Activated CD4-positive, CD25-positive, alpha-beta regulatory T cell (primary cell): ENCODE measurements at places on chromosomes 5 and 9.

DNA sequence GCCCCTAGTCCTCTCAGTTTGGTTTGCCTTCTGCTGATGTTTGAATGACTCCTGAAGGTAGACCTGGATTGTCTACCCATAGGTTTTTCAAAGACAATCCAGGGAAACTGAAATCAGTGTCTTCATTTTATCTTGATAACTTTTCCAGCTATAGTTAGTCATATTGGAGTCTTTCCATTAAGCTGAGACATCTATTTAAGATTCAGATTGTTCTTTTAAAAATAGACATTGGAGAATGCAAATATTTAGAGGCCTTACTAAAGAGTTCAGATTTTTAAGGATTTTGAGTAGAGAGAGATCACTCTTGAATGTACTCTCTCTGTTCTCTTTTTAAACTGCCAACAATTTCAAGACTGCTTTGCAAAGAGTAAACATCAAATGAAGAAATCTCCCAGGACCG, 69.1 kb downstream of the GDNF start:
- no peak for DNase-seq

- no peak for DNase-seq
Measured at GRCh38 chr9:69018737-69019136, 4.8 kb upstream of the PRKACG start.

- DNase-seq, result no peak
Measured at GRCh38 chr9:117772960-117773359, 68.8 kb downstream of the TLR4 start.

DNA sequence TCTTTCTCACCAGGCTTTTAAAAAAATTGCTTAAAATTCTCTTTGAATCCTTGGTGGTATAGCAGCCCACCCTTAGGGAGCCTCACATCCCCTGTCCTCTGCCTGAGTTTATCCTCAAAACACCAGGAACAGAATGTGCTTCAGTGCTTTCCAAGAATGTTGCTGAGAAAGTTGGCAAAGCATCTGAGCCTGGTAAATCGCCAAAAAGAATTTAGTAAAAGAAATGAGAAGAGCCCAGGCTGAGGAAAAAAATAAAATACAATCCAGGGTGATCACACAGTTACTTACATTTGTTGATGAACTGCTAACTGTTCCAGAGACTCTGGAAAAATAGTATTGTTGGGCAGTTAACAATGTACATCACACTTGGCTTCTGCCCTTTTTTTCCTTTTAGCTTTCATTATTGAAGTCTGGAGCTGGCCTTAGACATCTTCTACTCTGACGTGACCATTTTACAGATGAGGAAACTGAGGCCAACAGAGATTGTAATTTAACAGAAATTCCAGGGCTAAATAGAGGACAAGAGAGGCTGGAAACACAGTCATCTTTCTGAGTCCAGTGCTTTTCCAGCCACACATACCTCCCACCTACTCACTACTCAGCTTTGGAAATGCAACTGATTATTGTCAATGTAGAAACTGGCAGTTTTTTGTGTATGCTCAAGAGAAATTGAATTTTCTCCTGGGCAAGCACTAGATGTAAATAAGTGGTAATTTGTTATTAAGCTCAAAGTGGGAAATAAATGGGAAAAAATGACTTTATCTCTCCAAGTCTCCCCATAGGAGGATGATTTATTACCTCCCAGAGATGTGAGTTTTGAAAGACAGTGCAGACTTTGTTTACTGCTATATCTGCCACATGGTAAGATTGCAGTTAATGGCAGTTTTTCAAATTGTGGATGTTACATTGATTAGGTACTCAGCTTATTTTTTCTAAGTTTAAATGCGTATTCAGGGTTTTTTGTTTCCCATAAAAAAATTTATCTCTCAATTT, 86.7 kb upstream of the ALDH1A1 start:
- DNase-seq, result no peak

- DNase-seq, result no peak
Measured at GRCh38 chr9:92349771-92350739, 24.3 kb downstream of the CENPP start.

DNA sequence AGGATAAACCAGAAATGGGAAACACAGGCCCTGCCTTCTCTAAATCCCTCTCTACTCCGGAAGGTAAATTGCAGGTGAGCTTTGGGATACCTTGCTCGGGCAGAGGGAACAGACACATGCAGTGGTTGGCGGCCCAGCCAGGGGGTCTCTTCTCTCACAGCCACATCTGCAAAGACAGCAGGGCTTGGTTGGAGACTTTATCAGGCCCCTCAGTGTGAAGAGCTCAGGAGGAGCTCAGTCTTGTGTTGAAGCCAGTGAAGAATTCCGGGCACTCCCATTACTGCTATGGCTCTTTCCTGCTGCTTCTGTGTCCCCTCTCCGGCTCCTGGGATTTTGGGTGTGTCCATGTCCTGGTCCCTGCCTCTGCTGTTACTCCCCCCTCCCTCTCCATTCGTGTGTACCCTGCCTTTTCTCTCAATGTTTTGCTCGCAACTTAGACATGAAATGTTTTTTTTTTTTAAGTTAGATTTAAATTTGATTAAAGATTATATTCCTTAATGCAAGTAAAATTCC, 99.8 kb downstream of the TRIO start:
- no peak for DNase-seq

DNA sequence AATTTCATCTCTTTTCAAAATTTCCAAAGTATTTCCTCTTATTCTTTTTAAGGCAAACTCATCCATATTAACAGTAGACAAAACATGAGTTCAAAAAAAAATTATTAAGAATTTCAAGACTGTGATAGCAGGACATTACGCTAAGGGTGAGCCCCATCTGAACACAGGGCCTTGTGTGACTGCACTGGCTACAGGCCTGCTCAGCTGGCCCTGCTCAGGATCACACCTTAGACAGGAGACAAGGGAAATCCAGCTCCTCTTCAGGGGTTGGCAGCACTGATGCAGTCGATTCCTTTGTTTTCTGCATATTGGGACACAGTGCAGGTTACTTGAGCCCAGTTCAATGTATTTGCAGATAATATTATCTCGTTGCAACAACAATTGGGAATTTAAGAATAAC, 444.7 kb downstream of the PLK2 start:
- no peak for DNase-seq

DNA sequence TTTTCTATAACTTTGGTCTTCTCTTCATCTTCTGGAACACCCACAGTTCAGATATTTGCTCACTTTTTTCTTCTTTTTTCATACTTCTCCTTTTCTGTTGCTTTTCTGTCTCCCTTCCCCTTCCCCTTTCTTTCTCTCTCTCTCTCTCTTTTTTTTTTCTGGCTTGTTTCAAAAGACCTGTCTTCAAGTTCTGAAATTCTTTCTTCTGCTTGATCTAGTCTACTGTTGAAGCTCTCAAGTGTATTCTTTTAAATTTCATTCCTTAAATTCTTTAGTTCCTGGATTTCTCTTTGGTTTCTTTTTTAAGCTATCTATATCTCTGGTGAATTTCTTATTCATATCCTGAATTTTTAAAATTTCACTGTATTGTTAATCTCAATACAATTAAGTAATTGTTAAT, 11.2 kb downstream of the ALG2 start:
- DNase-seq, result no peak
